Esophagus squamous epithelium (tissue), 5 donors: ENCODE measurements at places on chromosomes 12 and 14.

GRCh38 chr14:68246074-68246785 lies 426.7 kb downstream of the RAD51B start:
- no peak for DNase-seq

- peak; percentile 32 for DNase-seq
Observed at GRCh38 chr12:56158926-56159461, 835 bp downstream of the MYL6 start.

DNA sequence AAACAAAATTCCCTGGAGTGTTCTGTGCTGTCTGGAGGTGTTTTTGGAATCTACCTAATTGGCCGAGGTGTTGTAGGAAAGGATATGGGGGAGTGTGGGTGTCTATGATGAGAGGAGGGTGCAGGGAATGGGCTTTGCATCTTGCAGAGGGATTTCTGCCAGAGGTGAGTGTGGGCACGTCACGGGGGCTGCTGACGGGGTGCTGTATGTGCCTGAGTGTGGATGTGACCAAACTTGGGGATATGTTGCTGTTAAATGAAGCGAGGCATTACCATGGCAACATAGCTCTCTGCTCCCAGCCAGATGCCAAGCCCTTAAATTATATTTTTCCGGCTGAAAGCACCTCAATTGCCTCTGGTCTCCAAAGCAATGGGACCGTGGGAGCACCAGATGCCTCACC lies 44.3 kb upstream of the SPTLC2 start:
- DNase-seq: no peak

- no peak for DNase-seq
Observed at GRCh38 chr14:99395909-99396530, 84.6 kb downstream of the SETD3 start.

DNA sequence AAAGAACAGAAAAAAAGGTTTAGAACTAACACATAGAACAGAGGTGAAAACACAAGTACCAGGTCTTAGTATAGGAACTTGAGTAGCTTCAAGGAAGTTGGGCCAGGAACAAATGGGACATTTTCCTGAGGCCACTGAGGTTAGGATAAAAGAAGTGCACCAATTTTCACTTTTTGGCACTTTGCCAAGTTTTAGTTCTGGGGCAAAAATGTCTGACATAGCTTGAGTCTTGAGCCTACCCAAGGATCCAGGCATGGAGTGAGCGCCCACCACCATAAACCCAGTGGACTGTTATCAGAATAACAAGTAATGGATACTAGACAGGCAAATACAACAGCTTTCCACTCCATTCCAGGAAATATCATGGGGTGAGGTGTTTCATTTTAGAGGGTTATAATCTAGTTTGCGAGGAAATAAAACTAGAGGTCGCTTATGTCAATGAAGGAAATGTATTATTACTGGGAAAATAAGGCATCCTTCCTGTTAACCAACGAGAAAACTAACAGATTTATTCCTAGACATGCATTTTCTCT lies 199.7 kb upstream of the HMGA2 start:
- DNase-seq: no peak

DNA sequence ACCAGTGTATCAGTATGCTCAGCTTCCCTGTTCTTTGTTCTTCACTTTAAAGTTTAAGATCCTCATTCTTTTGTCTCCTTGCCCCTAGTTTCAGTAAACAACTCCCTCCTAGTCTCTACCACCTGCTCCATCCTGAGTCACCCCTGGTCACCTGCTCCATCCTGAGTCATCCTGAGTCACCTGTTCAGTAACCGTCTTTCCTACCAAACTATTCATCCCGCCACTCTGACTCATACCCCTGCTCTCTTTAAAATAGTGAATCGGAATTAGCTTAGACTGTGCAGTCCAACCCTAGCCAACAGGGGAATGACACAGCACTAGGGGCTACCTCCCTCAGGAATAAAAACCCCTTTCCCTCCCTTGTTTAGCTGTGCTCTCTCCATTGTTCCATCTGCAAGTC lies 888.1 kb upstream of the MDGA2 start:
- no peak for DNase-seq

DNA sequence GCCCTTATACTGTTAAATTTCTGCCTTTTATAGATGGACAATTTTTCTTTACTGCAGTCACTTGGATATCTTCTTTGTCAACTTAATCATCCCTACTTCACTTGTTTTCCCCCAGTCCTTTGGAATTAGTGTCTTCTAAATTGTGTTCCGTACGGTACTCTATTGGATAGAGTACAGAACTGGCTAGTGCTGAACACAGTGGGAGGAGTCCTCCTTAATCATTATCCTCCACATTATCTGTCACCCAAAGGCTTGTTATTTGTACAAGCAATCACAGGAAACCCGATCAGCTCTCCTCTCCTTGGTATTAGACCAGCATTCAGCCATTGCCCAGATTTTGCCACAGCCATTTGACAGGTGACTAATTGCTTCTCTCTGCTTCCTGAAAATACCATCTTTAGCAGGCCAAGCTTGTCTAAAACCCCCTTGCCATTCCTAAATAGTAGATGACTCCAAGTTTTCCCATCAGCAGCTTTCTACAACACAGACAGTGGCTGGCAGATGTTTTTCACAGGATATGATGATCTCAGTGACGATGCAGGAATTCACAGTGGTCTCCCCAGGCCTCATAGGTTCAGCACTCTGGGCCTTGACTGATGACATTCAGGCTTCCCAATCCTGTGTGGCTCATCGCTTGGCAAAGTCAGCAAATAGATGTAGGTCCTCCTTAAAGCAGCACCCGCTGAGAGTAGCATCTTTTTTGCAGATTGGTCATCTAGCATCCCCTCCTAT lies 216.0 kb upstream of the RGS6 start:
- no peak for DNase-seq

GRCh38 chr12:43921666-43922337 lies 85.9 kb downstream of the TMEM117 start:
- no peak for DNase-seq

DNA sequence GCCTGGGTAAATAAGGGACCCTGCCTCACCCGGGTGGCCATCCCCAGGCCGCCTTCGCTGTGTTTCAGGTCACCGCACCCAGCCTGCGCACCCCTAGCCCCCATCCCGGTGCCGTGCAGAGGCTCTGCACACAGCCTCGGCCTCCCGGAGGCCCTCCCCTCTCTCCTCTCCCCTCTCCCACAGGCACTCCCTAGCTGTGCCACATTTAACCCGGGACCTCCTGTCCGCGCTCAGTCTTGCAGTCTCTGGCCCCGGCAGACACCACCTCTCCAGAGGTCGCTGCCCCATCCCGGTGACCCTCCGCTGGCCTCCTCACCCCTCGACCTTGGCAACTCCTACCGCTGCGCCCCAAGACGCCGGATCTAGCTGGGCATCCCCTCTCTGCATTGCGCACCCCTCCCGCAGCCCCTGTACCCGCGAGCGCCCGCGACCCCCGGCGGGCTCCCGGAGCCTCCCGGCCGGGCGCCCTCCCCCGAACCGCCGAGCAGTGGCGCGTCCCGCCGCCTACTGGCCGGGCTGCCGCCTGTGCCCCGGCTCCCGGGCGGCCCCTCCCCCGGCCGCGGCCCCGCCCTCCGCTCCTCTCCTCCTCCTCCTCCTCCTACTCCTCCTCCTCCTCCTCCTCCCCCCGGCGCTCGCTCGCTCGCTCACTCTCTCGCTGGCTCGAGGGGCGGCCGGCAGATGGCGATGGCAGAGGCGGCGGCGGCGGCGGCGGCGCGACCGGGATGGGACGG lies 120.7 kb downstream of the AACS start:
- no peak for DNase-seq

DNA sequence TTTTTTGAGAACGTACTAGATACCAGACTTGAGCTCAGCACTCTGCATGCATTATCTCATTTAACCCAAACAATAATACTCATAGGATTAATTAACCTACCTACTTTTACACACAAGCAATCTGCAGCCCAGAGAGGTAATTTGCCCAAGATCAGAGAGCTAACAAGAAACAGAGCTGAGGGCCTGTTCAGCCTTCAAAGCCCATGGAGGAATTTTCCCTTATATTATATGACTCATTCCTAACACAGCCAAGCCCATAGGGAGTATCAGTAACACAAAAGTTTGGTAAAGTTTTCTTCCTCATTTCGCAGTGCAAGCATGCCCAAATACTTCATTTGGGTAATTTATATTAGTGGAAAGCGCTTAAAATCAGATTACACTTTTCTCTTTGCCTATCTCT lies 94.7 kb downstream of the GALC start:
- no peak for DNase-seq

DNA sequence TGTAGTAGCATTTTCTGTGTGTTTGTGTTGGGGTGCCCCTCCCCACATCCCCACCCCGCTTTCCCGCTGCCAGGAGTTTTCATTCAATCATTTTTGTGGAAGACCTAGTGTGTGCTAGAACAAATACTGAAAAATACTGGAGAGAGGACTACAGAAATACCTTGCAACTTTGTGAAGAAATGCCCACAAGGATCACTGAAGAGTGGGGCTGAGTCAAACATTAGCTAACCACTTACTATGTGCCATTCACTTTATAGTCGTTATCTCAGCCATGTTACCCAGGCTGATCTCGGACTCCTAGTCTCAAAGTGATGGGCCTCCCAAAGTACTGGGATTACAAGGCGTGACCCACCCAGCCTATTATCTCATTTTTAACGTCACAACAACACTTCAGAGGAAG lies 559 bp upstream of the LMBR1L start:
- no peak for DNase-seq

DNA sequence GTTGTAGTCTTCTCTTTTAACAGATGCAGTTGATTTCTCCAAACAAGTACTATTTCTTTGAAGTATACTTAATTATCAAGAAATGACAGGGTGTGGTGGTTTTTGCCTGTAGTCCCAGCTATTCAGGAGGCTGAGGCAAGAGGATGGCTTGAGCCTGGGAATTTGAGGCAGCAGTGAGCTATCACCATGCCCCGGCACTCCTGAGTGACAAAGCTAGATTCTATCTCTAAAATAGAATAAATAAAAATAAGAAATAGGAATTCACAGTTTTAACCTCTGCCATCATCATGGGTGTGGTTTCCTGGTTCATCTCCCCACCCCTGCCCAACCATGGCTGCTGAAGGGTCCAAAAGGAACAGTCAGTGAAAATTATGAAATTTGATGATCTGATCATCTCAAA lies 290.2 kb upstream of the FLRT2 start:
- no peak for DNase-seq

GRCh38 chr12:74431801-74432200 lies 105.8 kb upstream of the ATXN7L3B start:
- no peak for DNase-seq

DNA sequence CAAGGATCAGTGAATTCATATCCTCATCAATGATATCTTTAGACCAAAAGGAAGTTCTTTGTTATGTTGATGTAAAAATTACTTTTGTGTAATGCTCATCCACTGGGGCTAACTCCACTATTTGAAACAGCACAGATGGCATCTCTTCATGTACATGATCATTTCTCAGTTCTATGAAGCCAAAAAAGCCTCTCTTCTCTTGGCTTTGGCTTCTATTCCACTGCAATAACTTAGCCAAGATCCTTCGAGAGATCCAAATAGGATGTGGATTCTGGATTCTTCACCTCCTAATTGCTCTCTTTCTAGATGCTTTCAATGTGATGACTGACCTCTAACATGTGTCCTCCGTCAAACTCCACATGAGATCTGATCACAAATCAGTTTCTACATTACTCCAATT lies 851.2 kb downstream of the GALC start:
- no peak for DNase-seq
